ENCODE measurements at places on chromosomes 7 and 10.

DNA sequence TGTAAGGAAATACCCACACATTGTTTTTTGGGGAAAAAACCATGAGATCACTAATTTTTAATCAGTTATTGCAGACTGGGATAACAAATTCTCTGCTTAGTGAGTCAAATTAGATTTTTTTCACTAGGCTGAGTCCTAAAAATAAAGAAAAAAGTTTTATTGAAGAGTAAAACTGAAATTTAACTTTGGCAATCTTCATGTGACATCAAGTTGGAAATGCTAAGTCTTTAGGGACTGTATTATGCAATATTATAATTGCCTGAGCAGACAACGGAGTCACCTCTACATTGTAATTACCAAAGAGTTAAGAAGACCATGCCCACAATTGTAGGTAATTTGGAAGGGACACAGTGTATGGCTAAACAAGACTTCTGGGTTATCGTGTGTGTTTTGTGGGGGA lies 2.2 kb upstream of the CLEC5A start:
- no peak for DNase-seq

DNA sequence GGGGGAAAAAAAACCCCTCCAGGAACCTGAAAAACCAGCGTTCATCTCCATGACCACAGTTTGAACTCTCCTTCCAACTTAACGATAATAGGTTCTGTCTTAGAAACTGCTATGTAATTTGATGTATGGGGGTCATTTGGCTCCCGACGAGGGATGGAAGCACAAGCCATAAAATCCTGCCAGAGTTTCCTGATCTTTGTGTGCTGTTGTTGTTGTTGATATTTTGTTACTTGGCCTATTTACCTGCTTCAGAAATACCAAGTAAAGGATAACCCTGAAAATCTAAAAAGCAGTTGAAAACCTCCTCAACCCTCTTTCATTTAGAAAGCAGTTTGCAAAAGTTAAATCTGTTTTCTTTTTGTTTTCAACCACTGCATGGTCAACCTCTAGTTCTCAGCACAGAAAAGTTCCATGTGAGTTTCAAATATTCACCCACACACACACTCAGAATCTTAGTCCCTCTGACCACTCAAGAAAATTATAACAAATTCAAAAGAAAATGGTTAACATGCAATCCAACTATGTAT lies 9.3 kb upstream of the HOXA2 start:
- DNase-seq: no peak

DNA sequence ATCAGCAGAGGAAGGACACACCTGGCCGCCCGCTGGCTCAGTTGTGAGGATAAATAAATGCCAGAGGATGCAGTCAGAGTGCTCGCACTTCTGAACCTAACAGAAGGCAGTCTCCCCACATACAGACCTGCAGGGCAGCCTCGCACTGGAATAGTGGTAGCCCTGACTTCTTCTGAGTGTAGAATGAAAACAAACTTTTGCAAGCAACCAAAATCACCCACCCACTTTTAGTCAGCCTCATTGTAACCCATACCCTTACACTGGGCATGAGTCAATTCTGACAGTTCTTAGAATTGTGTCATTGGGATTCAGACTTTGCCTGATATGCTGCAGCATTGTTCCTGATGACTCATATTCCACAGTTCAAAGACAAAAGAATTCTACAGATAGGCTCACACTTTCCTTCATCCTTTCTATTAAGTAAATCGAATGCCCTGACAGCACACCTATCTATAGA lies 167.0 kb upstream of the CDK1 start:
- DNase-seq: peak; percentile 57

DNA sequence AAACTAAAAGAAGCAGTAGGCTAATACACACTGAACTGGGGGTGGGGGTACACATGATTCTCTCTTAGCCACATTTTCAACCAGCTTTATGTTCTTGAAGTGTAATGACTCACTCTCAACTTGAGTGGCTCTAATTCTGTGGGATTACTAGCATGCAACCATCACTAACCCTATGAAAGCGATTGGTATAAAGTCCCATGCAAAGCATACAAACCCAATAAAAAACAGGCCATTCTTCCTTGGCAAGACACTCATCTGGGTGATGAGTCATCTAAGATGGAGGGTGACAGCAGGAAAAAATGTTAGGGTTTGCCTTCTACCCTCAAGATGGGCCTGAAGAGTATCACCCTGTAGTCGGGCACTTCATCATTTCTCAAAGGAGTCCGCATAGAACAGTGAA lies 14.9 kb upstream of the PON3 start:
- no peak for DNase-seq

DNA sequence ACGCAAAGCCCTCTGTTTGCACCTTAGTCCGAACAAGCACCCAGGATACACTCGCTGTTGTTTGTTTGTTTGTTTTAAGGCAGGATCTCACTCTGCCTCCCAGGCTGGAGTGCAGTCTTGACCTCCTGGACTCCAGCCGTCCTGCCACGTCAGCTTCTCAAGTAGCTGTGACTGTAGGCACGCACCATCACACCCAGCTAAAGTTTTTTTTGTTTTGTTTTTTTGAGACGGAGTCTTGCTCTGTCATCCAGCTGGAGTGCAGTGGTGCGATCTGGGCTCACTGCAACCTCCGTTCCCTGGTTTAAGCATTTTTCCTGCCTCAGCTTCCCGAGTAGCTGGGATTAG lies 76.8 kb downstream of the CTBP2 start:
- DNase-seq: no peak

GRCh38 chr7:135160858-135161653 lies 9.5 kb downstream of the CYREN start:
- no peak for DNase-seq

DNA sequence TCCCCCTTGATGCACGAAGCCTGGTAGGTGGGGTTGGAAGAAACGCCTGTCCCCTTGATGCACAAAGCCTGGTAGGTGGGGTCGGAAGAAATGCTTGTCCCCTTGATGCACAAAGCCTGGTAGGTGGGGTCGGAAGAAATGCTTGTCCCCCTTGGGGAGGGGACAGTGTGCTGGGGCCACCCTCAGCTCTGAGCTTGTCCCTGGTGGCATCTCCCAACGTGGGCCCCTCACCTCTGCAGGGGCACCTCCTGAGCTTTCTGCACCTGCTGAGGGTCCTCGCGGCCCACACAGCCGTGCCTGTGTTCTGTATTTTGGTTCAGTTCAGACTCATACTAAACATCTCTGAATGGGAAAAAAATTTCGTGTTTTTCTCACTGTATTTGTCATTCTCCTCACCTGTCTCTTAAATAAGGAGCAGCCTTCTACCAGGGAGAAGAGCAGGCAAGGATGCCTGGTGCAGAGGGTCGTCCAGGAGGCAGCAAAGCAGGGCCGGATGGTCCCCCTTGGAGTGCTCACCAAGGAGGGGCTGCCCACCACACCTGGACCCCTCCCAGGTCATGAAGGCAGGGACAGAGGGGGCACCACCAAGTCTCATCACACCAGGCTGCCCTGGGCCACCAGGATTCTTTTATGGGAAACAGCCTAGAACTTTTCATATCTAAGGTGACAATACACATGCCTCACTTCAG lies 24.7 kb downstream of the VIPR2 start:
- DNase-seq: peak; percentile 40

GRCh38 chr7:111803015-111803758 lies 240.9 kb upstream of the IMMP2L start:
- DNase-seq: no peak

- no peak for DNase-seq
Measured at GRCh38 chr7:158710651-158711102, 6.1 kb upstream of the NCAPG2 start.

DNA sequence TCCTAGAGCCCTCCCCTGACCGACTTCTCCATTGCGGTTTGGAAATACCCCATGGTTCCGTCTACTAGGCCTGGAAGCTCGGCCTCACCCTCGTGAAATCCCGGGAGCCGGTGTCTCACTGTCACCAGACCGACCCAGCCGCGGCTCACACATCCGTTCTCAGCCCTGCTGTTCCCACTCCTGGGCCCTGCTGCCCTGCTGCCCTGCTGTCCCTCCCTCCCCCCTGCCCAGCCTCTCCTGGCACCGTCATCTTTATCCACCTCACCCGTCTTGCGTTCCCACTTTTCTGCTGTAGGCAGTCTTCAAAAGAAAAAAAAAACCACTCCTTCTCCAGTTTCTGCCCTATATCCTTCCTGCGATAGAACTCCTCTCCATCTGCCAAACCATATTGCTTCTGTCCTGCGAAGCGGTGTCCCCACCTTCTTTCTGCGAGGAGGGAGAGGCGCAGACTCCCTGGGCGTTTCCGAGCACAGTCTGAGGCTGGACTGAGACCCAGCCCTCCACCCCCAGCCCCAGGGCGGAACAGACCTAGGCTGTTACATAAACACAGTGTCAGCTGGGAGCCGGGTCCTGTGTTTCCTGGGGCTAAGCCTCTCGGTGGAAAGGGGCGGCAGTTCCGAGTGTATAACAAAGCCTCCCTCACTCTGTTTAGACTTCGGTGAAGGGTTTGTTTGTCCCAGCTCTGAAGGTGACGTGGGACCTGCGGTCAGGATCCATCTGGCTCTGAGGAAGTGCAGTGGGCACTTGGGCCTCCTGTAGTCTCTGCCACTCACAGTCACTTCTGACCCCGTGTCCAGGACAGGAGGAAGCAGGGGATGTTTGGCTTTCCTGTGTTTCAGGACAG lies 2.8 kb downstream of the AGAP3 start:
- DNase-seq: peak; percentile 93

DNA sequence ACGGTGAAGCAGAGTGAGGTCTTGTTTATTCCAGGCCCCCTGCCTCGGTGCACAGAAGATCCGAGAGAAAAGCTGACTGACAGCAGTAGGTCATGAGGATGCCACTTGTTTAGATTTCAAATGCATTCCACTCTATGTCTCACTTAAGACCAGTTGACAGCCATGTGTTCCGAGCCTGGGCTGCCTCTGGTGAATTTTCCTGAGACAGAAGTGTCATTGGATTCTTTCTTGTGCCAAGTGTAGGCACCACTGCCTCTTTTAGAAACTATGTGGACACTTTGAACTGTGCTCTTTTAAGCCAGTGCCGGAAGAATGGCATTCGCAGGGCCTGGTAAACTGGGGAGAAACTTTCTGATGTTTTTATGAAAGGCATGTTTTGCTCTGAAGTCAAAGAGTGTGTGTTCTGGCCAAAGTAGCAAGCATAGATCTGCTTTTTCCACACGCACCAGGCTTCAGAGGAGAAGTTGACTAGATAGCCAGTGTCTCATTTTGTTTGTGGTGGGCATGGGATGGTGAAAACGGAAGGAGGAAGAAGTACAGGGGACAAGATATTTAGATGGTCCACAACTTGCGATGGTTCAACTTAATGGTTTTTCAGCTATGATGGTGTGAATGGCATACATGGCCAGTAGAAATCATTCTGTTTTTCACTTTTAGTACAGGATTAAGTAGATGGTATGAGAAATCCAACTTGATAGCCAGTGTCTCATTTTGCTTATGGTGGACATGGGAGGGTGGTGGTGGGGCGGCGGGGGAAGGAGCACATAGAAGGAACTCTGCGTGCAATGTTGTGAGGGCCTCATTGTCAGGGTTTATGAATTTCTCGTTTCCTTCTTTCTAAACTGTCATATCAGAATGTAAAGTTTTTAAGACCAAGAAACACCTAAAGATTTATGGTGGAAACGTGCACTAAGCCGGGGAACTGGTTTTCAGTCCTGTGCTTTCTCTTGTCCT lies 41.5 kb downstream of the CYP17A1 start:
- no peak for DNase-seq

- no peak for DNase-seq
Measured at GRCh38 chr7:158145370-158145769, 442.3 kb downstream of the PTPRN2 start.

DNA sequence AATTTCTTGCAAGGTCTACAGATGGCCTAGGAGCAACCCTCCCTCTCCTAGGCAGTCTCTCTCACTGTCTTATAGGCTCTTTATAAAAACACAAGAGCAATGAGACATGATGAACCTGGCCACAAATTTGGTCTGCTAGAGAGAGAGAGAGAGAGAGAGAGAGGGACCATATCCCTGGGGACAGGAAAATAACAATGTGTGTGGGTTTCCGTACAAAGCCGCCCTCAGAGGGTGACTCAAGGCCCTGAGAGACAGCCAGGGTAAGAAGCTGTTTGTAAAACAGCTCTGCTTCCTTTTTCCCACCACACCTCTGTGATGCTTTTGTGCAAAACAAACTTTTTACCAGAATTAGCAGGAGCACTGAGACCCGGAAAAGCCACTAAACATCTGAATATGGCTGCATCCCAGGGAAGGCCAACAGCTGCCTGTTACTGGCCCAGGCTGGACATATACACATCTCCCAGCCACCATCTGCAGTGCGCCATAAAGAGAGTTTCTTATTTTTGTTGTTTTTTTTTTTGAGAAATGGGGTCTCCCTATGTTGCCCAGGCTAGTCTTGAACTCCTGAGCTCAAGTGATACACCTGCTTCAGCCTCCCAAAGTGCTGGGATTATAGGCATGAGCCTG lies 18.4 kb downstream of the GIMAP5 start:
- no peak for DNase-seq

DNA sequence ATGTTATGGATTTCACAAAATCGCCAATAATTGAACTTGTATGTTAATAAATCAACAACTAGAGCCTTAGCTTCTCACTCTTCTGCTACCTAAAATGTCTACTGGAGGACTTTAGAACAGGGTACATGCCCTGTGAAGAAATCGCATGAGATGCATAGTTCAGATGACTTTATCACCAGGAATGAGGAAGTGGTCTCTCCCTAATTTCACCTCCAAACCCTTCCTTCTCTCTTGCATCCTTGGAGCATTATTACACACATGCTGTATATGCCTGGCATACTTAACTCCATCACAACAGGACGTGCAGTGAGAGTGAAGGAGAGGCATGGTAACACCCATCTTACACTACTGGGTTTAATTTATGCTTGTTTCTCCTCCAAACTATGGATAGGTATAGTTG lies 27.8 kb downstream of the RHEB start:
- no peak for DNase-seq

- DNase-seq: no peak
Measured at GRCh38 chr7:112400141-112400540, 50.1 kb upstream of the IFRD1 start.

DNA sequence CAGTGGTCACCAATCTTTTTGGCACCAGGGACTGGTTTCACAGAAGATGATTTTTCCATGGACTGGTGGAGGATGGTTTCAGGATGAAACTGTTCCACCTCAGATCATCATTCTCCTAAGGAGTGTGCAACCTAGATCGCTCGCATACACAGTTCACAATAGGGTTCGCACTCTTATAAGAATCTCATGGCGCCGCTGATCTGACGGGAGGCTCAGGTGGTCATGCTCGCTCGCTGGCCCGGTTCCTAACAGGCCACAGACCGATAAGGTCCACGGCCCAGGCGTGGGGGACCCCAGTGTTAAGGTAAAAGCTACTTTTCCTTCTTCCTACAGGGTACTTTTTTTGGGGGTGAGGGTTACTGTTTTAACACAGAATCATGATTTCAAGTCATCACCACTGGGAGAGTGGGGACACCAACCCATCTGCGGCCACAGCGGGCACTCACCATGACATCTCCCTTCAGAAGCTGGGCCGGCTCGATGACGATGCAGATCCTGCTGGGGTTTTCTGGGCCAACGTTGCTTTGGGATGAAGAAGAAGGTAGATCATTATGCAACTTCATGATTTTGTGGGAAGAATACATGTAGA lies 170.5 kb downstream of the TNS3 start:
- peak; percentile 40 for DNase-seq

All from islet precursor cell (in vitro differentiated cells).